ENCODE measurements at places on chromosomes 2 and 18.

DNA sequence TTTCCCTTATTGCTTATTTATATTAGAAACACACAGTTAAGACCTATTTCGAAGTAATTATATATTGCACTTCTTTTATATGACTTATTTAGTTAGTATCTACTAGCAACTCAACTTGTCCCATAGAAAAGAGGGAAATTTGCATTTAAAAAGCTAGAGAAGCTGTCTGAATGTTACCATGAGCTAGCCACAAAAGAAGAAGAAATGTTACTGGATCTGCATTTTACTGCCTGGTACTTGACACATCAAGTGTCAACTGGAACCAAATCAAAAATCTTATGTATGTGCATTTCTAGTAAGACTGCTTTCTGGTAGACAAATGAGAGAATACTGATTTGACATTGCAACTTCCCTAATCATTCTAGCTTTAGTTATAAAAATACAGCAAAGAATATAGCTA lies 424.6 kb upstream of the VRK2 start:
- no peak for DNase-seq

GRCh38 chr18:29078273-29078672 lies 901.3 kb upstream of the CDH2 start:
- no peak for DNase-seq

GRCh38 chr2:44740678-44741077 lies 200.8 kb upstream of the SIX3 start:
- no peak for DNase-seq

DNA sequence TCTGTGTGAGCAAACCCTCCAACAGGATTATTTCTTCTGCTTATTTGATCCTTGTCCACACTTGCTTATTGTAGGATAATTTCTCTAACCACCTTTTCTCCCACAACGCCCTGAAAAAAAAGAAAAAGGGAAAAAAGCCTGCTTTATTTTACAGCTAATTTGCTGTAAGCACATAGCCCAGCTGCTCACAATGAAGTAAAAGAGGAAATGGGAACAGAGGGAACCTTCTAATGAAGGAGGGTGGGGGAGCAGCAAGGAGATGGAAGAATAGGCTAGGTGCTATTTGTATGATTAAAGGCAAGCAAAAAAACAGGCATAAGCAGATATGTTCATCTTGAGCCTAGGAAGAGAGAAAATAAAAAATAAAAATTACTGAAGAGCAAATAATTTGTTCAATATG lies 331.6 kb downstream of the TXNL1 start:
- DNase-seq, result no peak

- DNase-seq, result no peak
Observed at GRCh38 chr2:55780697-55781096, 87.1 kb upstream of the PNPT1 start.

GRCh38 chr2:213958086-213958485 lies 452.8 kb upstream of the VWC2L start:
- no peak for DNase-seq

DNA sequence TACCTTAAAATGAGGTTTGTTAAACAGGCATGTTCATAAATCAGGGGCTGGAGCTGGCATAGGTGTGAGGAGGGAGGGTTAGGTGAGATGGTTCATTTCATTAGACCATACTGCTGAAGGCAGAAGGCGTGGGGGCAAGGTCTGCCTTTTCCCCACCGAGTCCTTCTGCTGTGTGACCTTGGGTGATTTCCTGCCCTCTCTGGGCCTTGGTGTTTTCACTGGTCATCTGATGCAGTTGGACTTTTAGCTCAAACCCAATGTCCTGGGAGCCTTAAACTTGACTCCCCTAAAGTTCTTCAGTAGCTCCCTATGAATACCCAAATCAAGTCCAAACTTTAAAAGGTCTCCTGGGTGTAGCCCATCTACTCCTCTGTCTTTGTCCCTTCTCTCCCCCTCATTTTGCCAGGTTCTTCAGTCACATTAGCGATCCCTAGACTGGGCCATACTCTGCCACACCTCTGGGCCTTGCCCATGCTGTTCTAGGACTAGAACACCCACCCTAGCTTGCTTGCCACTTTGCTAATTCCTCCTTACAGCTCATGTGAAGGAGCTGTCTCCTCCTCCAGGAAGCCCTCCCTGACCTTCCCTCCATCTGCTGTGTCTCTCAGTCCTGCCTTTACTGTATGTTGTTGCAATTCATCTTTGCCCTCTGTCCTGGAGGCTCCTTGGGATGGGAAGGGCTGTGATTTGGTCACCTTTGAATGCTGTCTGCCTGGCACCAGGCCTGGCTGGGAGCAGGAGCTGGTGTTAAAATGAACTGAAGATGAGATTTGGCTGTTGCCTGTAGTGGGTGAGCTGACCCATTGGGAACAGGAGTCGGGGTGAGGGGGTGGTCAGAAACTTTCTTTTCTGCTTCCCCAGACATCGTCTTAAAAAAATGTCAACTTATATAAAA lies 85.4 kb upstream of the HS6ST1 start:
- no peak for DNase-seq

GRCh38 chr18:43007365-43007764 lies 108.1 kb downstream of the RIT2 start:
- DNase-seq, result no peak
